ENCODE measurements at places on chromosomes 1 and 21. TPM values are rescaled to one million over a fixed set of nuclear protein-coding genes. Genes with fewer than 3 reads are reported as not detected.

DNA sequence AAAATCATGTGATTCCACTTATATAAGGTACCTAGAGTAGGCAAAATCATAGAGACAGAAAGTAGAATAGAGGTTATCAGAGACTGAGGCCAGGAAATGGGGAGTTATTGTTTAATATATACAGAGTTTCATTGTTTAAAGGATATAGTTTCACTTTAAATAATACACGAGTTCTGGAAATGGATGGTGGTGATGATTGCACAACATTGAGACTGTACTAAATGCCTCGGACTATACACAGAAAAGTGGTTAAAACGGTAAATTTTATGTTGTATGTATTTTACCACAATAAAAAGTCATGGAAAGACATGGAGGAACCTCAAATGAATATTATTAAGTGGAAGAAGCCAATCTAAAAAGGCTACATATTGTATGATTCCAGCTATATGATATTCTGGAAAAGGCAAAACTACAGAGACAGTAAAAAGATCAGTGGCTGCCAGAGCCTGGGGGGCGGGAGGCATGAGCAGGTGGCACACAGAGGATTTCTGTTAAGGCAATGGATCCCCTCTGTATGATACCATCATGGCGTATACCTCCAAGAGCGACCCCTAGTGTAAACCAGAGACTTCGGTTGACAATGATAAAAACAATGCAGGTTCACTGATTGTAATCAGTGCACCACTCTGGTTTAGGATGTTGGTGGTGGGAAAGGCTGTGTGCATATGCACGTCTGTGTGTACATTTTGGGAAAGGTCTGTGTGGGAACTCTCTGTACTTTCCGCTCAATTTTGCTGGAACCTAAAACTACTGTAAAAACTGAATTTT is 7.5 kb downstream of the C1orf198 start:
- no peak for DNase-seq

PCP4L1 gene
- total RNA-seq: 5.1 TPM

DNA sequence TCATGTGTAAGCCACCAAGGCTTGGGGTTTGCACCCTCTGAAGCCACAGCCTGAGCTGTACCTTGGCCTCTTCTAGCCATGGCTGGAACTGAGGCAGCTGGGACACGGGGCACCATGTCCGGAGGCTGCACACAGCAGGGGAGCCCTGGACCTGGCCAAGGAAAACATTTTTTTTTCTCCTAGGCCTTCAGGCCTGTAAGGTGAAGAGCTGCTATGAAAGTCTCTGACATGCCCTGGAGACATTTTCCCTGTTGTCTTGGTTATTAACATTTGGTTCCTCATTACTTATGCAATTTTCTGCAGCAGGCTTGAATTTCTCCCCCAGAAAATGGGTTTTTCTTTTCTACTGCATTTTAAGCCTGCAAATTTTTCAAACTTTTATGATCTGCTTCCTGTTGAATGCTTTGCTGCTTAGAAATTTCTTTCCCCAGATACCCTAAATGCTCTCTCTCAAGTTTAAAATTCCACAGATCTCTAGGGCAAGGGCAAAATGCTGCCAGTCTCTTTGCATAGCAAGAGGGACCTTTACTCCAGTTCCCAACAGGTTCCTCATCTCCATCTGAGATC is 295.8 kb downstream of the LTN1 start:
- DNase-seq: no peak

DNA sequence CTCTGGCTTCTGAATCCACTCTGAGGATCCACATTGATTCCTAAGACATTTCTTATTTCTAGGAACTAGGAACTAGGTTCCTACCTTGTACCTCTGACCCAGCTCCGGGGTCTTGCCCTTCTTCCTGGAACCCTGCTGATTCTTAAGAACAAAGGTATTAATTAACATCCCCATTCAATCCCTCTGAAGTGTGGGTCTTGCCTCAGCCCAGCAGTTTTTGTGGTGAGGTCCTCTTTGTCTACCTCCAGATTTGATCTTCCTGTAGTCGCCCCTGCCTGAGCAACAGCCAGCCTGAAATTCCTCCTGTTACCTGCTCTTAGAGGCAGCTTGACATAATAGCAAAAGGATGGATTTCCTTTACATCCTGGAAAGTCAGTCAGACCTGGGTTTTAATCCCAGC is 46.7 kb upstream of the CAMK1G start:
- DNase-seq: no peak

DNA sequence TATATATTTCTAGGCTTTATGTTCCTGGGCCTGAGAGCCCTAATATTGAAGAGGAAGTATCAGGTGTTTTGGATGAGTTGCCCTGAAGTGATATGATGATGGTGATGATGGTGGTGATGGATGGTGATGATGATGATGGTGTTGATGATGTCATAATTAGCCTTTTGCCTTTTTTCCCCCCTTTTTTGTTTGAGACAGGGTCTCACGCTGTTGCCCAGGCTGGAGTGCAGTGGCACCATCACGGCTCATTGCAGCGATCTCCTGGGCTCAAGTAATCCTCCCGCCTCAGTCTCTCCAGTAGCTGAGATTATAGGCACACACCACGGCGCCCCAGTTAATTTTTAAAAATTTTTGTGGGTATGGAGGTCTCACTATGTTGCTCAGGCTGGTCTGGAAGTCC is 76.5 kb downstream of the CNST start:
- DNase-seq: no peak

GRCh38 chr1:9025449-9025848 is 774 bp downstream of the SLC2A7 start:
- no peak for DNase-seq

GRCh38 chr21:37136261-37136660 is 63.2 kb downstream of the TTC3 start:
- no peak for DNase-seq

DNA sequence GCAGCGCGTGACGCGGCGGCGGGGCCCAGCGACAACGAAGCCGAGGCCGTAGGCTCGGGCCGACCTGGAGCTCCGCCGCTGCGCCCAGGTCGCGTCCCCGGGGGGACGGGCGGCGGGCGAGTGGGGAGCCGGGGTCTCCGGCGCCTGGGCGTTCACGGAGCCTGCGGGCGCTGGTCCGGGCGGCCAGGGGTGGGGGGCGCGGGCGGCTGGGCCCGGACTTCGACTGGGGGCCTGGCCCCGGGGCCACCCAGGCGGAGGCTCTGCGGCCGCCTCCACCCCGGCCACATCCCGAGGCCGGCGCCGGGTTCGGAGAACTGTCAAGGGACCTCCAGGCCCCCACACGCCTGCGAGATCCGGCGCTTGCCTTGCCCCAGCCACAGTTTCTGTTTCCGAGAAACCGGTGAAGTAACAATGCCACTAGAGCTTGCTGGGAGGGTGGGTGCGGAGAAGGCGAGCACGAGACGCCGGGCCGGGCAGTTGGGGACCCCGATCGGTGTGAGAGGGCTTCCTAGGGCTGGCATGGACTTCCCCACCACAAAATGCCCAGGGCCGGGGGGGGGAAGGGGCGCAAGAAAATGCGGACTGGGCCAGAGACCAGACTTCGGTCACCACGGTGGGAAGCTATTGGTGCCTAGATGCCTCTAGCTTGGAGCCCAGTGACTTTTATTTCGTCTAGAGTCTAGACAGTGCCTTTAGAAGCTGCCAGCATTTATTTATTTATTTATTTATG is 501 bp downstream of the FBXO6 start:
- DNase-seq: no peak

FCRL6 gene
- 0.23 TPM for total RNA-seq

DNA sequence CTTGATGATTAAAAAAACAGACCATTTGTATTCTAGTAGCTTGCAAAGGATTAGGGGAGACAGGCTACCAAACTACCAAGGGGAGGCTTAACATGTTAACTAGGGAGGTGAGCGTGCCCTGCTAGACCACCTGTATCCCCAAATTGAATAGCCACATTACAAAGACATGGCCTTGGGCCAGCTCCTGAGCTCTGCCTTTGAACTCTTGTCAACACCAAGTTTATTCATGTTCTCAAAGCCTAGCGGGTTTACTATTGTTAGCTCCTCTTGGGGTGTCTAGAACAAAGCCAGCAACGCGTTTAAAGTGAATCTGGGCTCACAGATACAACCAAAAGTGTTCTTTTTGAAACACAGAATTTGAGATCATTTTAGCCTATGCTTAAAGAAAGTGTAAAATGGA is 36.3 kb downstream of the SMYD2 start:
- DNase-seq: no peak

DNA sequence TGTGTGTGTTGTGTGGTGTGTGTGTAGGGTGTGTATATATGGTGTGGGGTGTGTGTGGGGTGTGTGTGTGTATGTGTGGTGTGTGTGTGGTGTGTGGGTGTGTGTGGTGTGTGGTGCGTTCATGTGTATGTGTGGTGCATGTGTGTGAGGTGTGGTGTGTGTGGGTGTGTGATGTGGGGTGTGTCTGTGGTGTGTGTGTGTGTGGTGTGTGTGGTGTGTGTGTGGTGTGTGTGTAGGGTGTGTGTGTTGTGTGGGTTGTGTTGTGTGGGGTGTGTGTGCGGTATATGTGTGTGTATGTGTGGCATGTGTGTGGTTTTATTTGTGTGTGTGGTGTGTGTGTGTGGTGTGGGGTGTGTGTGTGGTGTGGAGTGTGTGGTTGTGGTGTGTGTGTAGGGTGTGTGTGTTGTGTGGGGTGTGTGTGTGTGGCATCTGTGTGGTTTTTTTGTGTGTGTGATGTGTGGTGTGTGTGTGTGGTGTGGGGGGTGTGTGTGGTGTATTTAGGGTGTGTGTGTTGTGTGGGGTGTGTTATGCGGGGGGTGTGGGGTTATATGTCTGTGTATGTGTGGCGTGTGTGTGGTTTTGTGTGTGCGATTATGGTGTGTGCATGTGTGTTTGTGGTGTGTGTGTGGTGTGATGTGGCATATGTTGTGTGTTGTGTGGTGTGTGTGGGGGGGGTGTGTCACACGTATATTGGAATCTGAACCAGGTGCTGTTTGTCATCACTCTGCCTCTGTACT is 17.1 kb upstream of the ZBTB21 start:
- DNase-seq: no peak

GPR153 gene
- total RNA-seq: 40.0 TPM

All from left lobe of liver (tissue), 2 donors.